Heart left ventricle (tissue), 16 donors: ENCODE measurements at places on chromosomes 1 and 21.
A peak's percentile ranks its signal among the peaks of the same experiment; 100 is the strongest.

- DNase-seq: no peak
Observed at GRCh38 chr21:42287193-42288083, 27.8 kb downstream of the TFF3 start.

DNA sequence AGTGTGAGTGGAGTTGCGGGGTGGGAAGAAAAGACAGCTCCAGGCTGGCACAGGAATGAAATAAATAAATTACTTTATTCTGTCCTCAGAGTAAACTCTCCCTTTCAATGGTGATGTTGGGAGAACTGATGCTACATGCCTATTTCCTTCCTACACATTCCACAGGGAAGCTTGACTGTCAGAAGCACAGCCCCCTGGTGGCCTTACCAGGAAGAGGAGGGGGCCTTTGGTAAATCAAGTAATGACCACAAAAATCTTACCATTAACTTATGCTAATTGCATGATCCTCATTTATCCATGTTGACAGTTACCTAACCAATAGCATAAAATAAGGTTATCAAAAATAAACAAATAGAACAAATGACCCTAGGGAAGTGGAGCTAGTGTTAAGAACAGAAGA lies 605.0 kb upstream of the PKN2 start:
- DNase-seq: no peak

- DNase-seq: no peak
Observed at GRCh38 chr1:2441746-2442145, 29.4 kb upstream of the PEX10 start.

DNA sequence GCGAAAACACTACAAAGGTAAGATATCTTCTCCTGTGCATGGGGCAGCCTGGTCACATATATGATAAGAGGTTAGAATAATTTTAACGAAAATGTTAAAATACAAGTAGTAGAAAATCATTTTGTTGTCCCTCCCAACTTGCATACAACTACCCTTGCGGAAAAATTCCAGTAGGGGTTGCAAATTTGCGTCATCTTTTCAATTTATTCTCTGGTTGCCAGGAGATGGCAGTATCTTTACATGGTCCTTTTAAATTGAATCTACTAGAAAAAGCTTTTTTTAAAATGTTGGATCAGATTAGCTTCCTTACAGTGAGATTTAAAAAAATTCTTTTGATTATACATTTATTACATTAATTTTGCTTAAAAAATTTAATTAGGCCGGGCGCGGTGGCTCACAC lies 10.9 kb downstream of the S100PBP start:
- no peak for DNase-seq

- DNase-seq: no peak
Observed at GRCh38 chr1:20449735-20450311, 36.2 kb downstream of the CAMK2N1 start.

GRCh38 chr21:29029524-29029923 lies 5.1 kb downstream of the USP16 start:
- DNase-seq: no peak

DNA sequence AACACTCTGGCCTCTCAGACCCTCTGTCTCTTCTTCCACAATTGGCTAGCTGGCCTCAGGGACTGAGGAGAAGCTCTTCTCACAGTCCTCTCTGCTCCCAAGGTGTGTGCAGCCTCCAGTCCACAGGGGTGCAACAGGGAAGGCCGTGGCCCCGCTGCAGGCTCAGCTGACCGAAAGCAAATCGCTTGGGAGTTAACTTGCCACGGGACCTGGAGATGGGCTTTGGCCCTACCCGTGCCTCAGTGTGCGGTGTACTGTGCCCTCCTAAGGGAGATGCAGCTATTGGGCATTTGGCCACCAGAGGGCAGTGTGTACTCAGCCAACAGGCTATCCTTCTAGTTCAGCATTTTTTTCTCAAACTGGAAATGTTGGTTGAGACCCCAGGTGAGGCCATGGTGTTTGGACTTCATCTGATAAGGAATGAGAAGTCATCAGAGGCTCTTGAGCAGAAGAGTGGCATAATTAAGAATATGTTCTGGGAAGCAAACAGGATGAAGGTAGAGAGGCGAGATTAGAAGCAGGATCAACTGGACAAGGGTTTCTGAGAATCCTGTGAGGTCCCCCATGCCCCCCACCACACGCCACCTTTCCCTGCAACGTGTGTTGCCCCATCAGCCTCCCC lies 42.5 kb upstream of the TMEM125 start:
- DNase-seq: peak; percentile 87

DNA sequence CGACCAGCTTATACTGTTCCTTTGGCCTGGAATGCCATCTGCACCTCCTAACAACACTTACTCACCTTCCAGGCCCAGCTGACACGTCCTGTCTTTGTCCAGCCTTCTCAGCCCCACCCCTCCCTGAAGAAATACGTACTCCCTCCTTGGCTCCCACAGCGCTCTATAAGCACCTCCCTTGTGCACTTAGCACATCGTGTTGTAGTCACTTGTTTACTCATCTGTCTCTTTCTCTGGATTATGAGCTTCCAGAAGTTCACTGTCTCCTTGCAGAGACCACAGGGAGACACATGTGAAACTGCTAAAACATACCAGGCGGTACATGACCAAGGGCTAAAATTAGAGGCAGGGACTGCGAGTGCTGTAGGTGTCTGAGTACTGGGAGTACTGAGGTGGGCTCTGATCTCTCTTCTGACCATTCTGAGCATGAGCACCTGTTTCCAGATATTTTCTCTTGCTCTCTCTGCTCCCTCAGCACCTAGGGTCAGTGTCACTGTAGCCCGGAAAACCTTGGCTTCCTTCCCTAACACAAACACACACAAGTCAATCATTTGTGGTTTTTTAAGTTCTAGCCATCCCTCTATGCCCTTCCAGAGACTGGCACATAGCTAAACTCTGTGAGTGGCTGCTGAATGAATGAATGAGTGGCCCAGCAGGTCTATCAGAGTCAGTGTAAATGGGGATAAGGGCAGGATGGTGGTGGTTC lies 5.1 kb downstream of the DCST1 start:
- DNase-seq: no peak

GRCh38 chr1:65704318-65704717 lies 88.4 kb upstream of the PDE4B start:
- DNase-seq: no peak

- no peak for DNase-seq
Observed at GRCh38 chr1:54845772-54846171, 41.2 kb downstream of the DHCR24 start.

- no peak for DNase-seq
Observed at GRCh38 chr21:43274022-43274945, 105.5 kb downstream of the CRYAA start.

GRCh38 chr1:162554258-162554657 lies 7.3 kb upstream of the UAP1 start:
- DNase-seq: no peak

DNA sequence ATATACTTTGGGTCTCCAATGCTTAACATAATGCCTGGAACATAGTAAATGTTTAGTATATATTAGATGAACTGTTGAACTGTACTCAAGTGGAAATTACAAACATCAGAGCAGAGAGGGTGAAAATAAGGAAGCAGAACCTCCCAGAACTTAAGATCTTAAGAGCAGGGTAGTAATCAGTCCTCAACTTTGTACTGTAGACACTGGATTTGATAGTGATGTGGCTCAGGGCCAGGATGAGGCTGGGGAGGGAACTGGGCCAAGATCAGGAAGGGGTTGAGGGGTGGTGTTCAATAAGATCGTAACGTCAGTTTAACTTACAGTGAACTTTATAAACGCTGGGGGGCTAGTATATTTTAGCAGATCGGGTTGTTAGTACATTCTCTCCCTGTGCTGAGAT lies 15.4 kb downstream of the MPZL1 start:
- no peak for DNase-seq

GRCh38 chr1:20386323-20387081 lies 95.8 kb downstream of the VWA5B1 start:
- no peak for DNase-seq

- no peak for DNase-seq
Observed at GRCh38 chr1:121471523-121471922, 286.7 kb downstream of the SRGAP2C start.

- DNase-seq: no peak
Observed at GRCh38 chr1:73765551-73766233, 432.3 kb downstream of the LRRIQ3 start.

- DNase-seq: peak; percentile 98
Observed at GRCh38 chr1:100132566-100133477, at the start of the genes SASS6 and TRMT13. TSS of gene SASS6 (minus strand) at chr1:100132930. CDS start at chr1:100132814, 116 bp downstream. TSS of gene TRMT13 (plus strand) at chr1:100133163. CDS start at chr1:100133169, 6 bp downstream.

DNA sequence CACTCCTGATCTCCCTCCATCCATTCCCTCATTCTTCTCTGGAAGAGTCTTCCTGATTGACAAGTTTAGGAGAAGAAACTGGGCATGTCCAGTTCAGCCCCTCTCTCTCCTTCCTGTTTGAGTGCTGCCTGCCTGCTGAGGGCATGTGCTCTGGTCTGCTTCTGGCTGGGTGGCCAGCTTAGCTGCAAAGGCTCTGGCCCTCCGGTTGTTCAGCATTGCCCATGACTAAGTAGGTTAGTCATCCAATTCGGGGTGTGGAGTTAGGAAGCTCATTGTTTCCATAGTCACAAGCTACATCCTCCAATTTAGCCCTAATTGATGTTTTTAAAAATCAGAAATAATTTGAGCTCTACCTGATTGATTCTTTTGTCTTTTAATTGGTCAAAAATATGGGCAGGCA lies 25.6 kb upstream of the PLA2G2E start:
- DNase-seq: no peak

DNA sequence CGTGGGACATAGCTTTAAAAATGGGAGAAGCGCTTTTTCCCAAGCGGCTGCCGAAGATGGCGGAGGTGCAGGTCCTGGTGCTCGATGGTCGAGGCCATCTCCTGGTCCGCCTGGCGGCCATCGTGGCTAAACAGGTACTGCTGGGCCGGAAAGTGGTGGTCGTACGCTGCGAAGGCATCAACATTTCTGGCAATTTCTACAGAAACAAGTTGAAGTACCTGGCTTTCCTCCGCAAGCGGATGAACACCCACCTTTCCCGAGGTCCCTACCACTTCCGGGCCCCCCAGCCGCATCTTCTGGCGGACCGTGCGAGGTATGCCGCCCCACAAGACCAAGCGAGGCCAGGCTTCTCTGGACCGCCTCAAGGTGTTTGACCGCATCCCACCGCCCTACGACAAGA lies 245.5 kb downstream of the MRPL39 start:
- DNase-seq: no peak

DNA sequence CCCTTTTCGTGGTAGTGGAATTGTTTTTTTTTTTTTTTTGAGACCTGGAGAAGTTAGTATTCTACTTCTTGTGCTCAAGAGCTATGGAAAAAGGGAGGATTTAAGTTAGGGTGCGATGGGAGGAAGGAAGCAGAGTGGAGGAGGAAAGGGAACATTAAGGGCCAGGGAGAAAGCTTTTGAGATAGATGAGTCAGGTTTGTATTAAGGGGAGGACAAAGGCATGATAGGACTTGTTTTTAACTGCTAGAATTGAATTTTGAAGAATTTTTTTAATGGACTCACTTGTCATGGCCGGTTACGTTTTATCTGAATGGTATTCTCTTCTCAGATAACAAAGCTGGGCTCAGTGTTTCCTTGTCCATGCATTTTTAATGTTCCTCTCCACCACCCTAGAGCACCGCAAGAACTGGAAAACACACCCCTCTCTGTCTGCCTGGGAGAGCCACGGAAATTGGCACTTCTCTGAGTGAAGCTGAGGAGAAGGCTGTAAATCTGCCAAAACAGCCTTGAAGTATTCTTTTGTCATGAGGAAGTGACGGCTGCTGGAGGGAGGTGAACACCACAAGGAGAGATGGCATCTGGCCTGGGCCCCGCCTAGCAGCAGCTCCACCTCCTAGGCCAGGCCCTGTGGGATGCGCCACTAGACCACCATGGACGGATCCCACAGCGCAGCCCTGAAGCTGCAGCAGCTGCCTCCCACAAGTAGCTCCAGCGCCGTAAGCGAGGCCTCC lies 3.5 kb downstream of the NIPAL3 start:
- peak; percentile 33 for DNase-seq
